ENCODE measurements at places on chromosomes 3 and 15.

DNA sequence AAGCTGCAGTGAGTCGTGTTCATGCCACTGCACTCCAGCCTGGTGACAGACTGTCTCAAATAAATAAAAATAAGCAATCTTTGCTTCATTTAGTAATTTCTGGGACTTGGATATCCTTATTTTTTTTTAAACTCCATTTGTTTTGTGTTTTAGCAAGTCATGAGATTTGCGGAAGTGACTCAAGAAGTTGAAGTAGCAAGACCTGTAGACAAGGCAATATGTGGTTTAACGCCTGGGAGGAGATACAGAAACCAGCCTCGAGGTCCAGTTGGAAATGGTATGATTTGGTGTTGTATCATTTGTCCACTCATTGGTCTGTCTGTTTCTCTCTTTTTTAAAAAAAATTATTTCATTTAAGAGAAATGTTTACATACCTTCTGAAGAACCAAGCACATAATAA, 16.6 kb upstream of the RPLP1 start:
- H3K36me3 ChIP-seq: no peaks in the 10 kb centered on the region
- H3K27ac ChIP-seq: no peak overlapping the region

- no peak overlapping the region for H3K27ac ChIP-seq
- peaks cover 14% of the 10 kb centered on the region for H3K4me1 ChIP-seq
- peak; percentile 7 for DNase-seq
- H3K4me3 ChIP-seq: peak overlapping the region; percentile 17
- H3K27me3 ChIP-seq: no peaks in the 10 kb centered on the region
Measured at GRCh38 chr3:14959359-14959943, 12.1 kb downstream of the NR2C2 start.

DNA sequence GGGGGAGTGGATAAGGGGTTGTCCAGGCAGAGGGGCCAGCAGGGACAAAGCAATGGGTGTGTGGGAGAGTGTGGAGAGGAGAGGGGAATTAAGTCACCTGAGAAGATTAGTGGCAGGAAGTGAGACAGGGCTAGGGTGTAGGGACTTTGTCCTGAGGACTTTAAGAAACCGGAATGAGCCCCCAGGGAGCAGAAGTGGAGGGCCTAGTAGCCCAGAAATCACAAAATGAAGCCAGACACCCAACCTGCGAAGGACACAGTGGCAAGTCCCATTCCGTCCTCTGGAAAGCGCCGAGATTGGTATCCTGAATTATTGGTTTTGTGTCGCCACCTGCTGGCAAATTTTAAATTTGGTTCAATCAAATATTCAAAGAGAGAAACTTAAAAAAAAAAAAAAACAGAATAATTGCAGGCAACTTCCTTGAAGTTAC, 78.0 kb upstream of the SLC25A36 start:
- no peaks in the 10 kb centered on the region for H3K36me3 ChIP-seq
- no peak overlapping the region for H3K4me3 ChIP-seq
- no peak for DNase-seq

- H3K4me3 ChIP-seq: no peak overlapping the region
- H3K36me3 ChIP-seq: no peaks in the 10 kb centered on the region
- H3K4me1 ChIP-seq: no peaks in the 10 kb centered on the region
- H3K27me3 ChIP-seq: no peaks in the 10 kb centered on the region
- no peak overlapping the region for H3K27ac ChIP-seq
Measured at GRCh38 chr3:196093317-196094111, 11.6 kb upstream of the TFRC start.

GRCh38 chr15:25185156-25185710, 230.4 kb downstream of the SNRPN start:
- DNase-seq: no peak
- H3K27me3 ChIP-seq: no peaks in the 10 kb centered on the region
- H3K27ac ChIP-seq: no peak overlapping the region
- H3K4me1 ChIP-seq: no peaks in the 10 kb centered on the region
- no peaks in the 10 kb centered on the region for H3K36me3 ChIP-seq
